ENCODE measurements at places on chromosomes 2 and 18. TPM values are rescaled to one million over a fixed set of nuclear protein-coding genes. Genes with fewer than 3 reads are reported as not detected.

The COL6A3 gene
- 0.29 TPM for total RNA-seq

The SH3RF3 gene
- 0.61 TPM for total RNA-seq

The DSG1 gene
- not detected for total RNA-seq

The REG3A gene
- total RNA-seq = not detected

The FBXO48 gene
- total RNA-seq = 0.60 TPM

The YES1 gene
- 27.5 TPM for total RNA-seq

The C2orf80 gene
- not detected for total RNA-seq

The CGREF1 gene
- total RNA-seq = 8.1 TPM

The AOX1 gene
- total RNA-seq = 5.4 TPM

The ARPC2 gene
- total RNA-seq = 291 TPM

The GALNT3 gene
- not detected for total RNA-seq

The MAPK4 gene
- 0.15 TPM for total RNA-seq

The C1QL2 gene
- 0.86 TPM for total RNA-seq

The PXDN gene
- total RNA-seq = 12.3 TPM

The SCG2 gene
- 1.4 TPM for total RNA-seq

The CHCHD5 gene
- 54.7 TPM for total RNA-seq

The STARD6 gene
- total RNA-seq = not detected

The SCYGR3 gene
- total RNA-seq = not detected

The CPS1 gene
- total RNA-seq = 12.6 TPM

The CRYBA2 gene
- not detected for total RNA-seq

The CTNNA2 gene
- 0.33 TPM for total RNA-seq

The NXPH2 gene
- not detected for total RNA-seq

The HNMT gene
- total RNA-seq = 1.1 TPM

The ITGA6 gene
- 55.3 TPM for total RNA-seq

The LYG2 gene
- not detected for total RNA-seq

The DNAH6 gene
- total RNA-seq = 0.01 TPM

The REG3G gene
- not detected for total RNA-seq

The HTR2B gene
- total RNA-seq = not detected

The UGT1A6 gene
- total RNA-seq = 1.5 TPM

The MFSD6 gene
- 39.4 TPM for total RNA-seq

The EVA1A gene
- total RNA-seq = 7.7 TPM

The LDLRAD4 gene
- 2.4 TPM for total RNA-seq

The STPG4 gene
- not detected for total RNA-seq

The IL1F10 gene
- not detected for total RNA-seq

The GPR35 gene
- total RNA-seq = 0.83 TPM

The LAPTM4A gene
- 224 TPM for total RNA-seq

The PLEKHH2 gene
- total RNA-seq = 3.1 TPM

The TMEM237 gene
- total RNA-seq = 21.5 TPM

The RAB27B gene
- 11.2 TPM for total RNA-seq

The PAIP2B gene
- total RNA-seq = 0.33 TPM

The MC2R gene
- total RNA-seq = not detected

The CAPN14 gene
- total RNA-seq = not detected

The DPP4 gene
- 1.0 TPM for total RNA-seq

The RAB10 gene
- total RNA-seq = 270 TPM

All from A549 treated with dexamethasone at 1 μM for 4 hours (cell line).